ENCODE measurements at places on chromosomes 7 and 10.

DNA sequence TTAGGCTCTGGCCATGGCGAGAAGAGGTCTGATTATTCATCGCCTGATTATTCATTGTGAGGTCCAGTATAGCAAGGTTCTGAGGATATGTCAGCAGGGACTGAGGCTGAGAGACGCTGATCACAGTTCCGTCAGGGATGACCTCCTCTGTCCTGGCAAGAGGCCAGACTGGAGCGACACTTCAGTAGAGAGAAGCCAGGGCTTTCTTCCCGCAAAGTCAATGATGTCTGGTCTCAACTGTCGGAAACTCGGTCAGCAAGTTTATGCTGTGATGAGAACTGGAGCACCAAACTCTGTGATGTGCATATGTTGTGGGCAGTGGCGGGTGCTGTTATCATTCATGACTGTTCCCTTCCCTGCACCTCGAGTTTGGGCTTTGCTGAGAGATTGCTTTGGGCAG lies 29.0 kb upstream of the GNA12 start:
- DNase-seq: no peak

GRCh38 chr10:100791369-100792058 lies 46.1 kb downstream of the PAX2 start:
- no peak for DNase-seq

DNA sequence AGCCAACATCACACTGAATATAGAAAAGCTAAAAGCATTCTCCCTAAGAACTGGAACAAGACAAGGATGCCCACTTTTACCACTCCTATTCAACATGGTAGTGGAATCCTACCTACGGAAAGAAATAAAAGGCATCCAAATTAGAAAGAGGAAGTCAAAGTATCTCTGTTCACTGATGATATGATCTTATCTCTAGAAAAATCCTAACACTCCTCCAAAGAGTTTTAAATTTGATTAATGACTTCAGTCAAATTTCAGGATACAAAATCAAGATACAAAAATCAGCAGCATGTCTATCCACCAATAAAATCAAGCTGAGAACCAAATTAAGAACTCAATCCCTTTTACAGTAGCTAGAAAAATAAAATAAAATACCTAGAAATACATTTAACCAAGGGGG lies 35.3 kb upstream of the TNKS2 start:
- DNase-seq: no peak

DNA sequence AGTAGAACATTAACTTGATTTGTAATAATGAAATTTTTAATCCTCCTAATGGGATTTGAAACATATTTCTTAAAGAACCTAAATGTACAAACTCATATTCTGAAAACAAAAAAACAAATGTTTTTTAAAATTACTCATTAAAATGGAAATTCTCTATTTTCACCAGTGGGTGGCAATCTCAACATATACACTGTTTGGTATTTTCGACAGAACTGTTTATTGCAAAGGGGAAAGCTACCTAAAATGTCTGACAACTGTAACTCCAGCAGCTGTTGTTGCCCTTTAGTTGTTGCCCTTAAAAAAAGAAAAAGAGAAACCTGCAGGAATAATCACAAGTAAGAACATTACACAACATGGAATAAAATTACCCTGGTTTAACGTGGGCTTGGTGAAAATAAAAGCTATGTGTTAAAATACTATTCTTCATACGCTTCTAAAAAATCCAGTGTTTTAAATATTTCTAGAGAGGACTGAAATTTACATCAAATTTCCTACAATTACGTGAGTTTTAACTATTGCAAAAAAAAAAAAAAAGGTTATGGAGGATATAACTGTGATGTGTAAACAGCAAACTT lies 54.5 kb downstream of the COL1A2 start:
- DNase-seq: no peak
